ENCODE measurements at places on chromosomes 16 and 17.

- no peak for DNase-seq
Measured at GRCh38 chr16:30858829-30859423, 35.0 kb downstream of the BCL7C start.

DNA sequence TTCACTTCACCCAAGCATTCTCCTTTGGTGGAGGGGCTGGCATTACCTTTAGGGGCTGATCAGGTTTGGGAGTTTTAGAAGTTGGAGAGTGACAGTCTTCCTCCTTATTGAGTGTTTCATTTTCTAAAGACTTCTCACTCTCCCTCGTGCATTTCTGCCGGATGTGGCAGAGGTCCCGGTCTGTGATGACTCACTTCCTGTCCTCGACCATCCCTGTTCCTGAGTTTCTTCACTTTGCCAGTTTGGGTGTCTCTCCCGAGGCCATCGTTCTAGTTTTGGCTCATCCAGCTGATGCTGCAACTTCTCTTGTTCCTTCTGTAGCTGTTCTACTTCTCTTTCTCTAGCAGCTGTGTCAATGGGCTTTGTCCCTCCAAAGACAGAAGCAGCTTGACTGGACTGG, 104.3 kb downstream of the PHKB start:
- DNase-seq: no peak

- DNase-seq: no peak
Measured at GRCh38 chr17:81036197-81036941, 1.4 kb downstream of the BAIAP2 start.

- peak; percentile 75 for DNase-seq
Measured at GRCh38 chr17:19718613-19719354, 2.4 kb upstream of the SLC47A2 start.

- no peak for DNase-seq
Measured at GRCh38 chr17:11690681-11691080, 92.4 kb downstream of the DNAH9 start.

DNA sequence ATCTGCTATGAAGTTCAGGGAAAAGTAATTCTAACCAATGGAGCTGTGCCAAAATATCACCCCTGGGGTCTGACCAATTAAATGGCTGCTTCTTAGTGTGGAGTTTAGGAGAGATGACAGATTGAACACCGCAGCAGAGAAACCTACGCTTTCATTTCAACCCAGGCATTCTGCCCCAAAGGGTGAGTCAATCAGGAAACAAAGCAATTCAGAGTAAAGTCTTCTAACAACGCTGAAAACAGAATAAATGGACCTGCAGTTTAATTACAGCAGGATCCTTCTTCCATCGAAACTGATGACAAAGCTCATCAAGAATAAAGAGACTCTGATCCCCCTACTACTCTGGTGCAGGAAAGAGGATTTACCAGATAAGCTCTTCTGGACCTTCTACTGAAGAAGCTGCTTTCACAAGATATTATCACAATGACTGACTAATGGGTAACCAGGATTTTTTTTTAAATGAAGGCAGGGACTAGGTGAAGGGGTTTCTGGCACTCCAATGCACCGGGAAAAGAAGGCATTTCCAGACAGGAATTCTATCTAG, 16.7 kb downstream of the RFFL start:
- DNase-seq: no peak

- no peak for DNase-seq
Measured at GRCh38 chr16:1680361-1680760, 2.3 kb downstream of the JPT2 start.

- no peak for DNase-seq
Measured at GRCh38 chr17:74125156-74125555, 78.3 kb upstream of the RPL38 start.
